ENCODE measurements at places on chromosomes 3 and 15.

DNA sequence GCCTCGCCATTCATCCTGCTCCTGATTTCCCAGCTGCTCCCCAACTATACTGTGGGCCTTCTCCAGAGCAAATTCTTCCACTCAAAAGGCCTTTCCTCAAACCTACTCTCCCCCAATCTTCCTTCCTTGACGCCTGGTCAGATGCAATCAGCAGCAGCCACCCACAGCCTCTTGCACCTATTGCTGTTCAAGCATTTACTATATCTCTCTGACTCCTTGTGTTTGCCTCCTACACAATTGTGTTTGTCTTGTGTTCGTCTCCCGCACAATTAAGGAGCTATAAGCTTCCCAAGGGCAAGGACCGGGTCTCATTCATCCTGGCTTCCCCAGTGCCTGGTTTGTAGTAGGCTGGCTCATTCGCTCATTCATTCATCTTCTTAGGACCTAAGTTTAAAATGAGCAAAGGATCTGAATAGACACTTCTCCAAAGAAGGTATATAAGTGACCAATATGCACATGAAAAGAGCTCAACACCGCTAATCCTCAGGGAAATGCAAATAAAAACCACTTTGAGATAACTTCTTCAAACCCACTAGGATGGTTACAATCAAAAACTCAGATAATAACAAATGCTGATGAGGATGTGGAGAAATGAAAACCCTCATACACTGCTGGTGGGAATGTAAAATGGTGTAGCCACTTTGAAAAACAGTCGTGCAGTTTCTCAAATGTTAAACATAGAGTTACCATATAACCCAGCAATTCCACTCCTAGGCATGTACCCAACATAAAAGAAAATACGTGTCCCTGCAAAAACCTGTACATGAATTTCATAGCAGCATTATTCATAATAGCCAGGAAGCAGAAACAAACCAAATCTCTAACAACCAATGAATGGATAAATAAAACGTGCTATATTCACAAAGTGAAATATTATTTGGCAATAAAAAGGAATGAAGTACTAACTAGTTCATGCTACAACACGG lies 31.0 kb downstream of the MEGF11 start:
- DNase-seq: no peak

GRCh38 chr3:70824773-70825172 lies 512.3 kb upstream of the MDFIC2 start:
- DNase-seq: no peak

- no peak for DNase-seq
Measured at GRCh38 chr15:39578851-39579486, 1.9 kb upstream of the THBS1 start.

- DNase-seq: no peak
Measured at GRCh38 chr3:114714957-114715460, 421.2 kb downstream of the TIGIT start.

DNA sequence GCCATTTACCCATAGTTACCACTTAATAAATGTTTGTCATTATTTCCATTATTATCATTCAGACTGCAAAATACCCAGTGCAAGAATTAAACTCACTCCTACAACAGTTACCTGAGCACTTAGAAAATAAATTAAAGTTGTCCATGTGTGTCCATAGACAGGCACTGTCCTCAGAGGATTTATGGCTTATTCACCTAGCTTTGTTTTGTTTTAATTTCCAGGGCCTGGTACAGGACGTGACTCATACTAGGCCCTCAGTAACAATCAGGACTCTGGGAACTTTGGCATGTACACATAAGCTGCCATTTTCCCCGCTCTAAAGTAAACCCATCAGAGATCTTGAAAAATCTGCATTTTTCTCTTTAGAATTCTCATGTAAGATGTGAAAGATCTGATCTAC lies 458.5 kb upstream of the ARRDC4 start:
- DNase-seq: no peak

DNA sequence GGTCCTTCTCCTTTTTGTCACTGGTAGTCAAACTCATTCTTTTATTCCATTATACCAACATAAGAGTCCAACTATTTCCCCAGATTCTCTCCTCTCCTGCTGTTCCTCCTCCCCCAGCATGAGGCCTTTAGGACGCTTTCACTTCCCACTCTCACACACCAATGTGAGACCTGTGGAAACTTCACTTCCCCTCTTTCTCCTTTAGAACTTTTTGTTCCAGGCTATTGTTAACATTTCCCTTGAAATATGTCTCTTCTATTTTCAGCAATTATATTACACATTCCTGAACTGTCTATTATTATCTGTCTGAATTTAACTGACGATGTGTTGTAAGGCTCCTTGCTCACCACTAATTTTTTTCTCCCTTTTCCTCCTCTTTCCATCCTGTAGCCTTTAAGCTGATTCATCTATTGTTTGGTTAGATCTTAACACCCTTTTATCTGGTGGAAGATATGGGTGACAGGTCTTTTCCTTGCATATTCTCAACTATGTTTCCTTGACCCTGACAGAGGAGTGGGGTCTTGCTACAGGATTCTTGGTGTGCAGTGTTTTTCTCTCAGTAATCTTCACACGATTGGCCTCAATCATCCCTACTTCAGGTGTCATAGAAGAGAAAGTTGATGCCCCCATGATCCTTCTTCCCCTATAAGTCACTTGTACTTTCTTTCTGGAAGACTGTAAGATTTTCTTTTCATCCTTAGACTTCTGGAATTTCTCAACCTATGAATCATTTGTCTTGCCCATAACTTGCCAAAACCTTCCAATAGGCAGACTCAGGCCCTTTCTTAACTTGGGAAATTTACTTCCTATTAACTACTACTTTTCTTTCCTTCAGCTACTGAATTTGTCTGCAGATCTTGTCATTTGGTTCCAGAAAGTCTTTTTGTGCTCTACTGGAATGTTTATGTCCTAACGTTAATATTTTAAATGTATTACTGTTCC lies 5.9 kb downstream of the CYP19A1 start:
- DNase-seq: no peak

DNA sequence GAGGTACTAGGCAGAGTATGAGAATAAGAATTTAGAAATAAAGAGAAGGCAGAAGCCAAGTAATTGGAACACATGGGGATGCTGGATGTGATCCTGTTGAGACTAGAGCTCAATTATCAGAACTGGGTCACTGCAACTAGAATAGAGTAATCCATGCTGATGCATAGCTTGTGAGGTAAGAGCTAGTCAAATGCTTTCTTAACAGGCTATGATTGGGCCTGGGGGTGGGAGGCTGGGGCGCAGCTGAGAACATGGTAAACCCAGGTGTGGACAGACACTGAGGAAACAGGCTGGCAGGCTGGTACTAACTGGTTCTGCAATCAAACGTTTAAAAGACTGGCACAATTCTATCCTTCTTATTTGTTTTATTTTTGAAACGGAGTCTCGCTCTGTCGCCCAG lies 50.5 kb upstream of the LRRFIP2 start:
- DNase-seq: no peak

DNA sequence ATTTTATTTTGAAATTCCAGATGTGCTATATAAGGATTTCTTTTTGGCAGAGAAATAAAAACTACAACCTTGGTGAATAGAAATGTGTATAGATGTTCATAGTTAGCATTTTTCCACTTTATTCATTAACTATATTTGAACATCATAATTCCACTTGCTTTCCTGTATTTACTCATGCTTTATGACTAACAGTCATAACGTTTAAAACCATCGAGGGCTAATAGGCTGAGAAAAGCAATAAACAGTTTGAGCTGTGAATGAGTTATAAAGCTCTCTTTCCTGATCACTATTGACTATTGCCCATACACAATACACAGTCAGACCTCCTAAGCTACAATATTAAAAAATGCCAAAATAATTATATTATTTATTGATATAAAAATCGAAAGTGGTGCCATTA lies 502.1 kb upstream of the RASGRP1 start:
- no peak for DNase-seq

GRCh38 chr3:150183678-150184425 lies 213.2 kb upstream of the PFN2 start:
- DNase-seq: peak; percentile 50

GRCh38 chr3:274927-275326 lies 78.4 kb downstream of the CHL1 start:
- no peak for DNase-seq

DNA sequence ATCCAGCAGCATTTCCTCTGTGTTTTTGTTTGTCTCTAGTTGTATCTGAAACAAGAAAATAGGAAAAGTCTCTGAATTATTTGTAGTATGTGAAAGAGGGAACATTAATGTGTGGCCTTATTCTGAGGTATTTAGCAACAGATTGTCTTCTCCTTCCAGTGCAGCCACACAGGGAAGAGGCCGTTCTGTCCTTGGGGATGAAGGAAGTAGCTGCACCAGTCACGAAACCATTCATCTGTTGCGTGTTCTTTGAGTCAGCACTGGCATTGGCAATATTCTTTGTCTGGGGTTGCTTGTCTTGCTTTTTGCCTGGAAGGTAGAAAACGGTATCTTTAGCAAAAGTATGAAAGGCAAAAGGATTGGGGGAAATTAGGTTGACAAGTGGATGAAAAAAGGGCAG lies 91.6 kb downstream of the CDIN1 start:
- DNase-seq: no peak

DNA sequence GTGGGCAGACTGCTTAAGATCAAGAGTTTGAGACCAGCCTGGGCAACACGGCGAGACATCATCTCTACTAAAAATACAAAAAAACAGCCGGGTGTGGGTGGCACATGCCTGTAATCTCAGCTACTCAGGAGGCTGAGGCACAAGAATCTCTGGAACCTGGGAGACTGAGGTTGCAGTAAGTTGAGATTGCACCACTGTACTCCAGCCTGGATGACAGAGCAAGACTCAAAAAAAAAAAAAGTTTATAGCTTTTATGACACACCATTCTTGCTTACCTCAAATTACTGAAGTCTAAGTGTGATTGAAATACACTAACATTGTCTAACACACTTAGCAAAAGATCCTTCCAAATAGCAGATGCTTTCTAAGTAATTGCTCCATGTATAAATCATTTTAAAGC lies 207.6 kb downstream of the STAG1 start:
- no peak for DNase-seq

- no peak for DNase-seq
Measured at GRCh38 chr15:70387993-70388392, 290.3 kb upstream of the TLE3 start.

DNA sequence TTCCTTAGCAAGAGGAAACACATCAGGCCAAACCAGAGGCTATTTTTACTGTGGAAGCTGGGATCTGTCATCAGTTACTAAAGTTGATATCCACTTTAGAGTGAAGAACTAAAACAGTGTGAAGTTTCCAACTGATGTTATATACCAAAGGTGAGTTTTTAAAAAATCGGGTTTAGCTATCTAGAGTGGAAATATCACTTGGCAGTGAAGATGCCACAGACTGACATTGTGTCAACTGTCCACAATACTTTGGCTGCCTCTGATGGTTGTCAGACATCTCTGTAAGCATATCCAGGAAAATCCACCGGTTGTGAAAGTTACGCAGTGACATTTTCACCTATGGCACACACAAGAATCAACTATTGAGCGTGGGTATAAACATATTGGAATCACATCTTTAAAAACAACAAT lies 9.2 kb downstream of the ZIC1 start:
- no peak for DNase-seq

DNA sequence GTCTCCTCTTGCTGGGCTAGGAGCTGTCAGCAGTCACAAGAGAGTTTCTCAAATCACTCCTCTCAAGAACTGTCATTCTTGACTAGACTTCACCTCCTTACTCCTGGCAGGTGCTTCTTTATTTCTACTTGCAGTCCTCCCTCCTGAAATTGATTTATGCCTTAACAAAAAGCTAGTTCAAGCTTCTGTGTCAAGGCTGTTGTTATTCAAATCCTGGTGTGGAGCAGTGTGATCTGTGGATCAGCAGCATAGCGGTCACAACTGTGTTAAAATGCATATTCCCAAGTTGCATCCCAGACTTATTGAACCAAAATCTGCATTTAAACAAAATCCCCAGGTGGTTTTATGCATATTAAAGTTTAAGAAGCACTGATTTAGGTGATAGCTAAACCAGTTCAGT lies 120.7 kb upstream of the MRPL3 start:
- DNase-seq: no peak

- no peak for DNase-seq
Measured at GRCh38 chr3:24937780-24938179, 443.1 kb upstream of the THRB start.

DNA sequence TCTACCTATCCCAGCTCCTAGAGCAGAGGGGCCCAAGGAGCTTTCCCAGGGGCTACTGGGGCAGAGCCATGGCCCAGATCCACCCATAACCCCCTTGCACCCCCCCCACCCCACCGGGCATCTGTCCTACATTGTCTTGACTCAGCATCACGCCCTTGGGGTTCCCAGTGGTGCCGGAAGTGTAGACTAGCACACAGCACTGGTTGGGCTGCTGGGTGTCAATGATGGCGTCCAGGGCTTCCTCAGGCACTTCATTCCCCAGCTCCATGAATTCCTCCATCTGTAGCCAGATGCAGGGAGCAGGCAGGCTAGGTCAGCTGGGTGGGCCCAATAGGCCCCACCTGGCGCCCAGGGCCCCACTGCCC lies 33.2 kb downstream of the IDH3A start:
- DNase-seq: no peak

DNA sequence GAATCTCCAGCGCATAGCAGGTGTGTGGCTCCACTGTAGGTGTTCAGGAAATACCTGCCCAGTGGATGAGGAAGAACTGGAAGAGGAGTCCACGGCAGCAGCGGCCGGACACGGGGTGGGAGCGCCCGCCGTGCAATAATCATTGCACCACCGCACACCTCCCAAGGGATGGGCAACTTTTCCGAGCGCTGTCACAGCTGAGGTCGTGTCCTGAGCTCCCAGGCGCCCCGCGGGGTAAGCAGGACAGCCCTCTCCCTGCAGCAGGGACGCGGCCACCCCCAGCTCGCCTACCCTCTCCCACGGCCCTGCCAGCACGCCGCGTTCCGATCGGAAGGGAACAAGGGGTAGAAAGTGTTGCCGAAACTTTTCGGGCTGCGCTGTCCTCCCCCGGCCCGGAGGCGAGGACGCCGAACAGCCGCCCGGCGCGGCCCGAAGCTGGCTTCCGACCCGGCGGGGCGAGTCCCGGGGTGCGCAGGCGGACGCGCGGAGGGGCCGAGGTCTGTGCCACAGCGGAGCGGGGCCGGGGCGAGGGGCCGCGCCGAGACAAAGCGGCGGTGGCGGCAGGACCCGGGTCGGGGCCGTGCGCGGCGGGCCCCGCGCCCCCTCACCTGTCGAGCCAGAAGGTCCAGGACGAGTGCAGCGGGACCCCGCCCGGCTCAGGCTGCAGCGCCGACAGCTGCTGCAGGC lies 475 bp downstream of the EIF4E3 start:
- DNase-seq: no peak

All from CD4-positive, alpha-beta T cell treated with Interleukin-10 for 1 hour (primary cell).